Ecto neural progenitor cell (in vitro differentiated cells): ENCODE measurements at places on chromosomes 11 and 22.

DNA sequence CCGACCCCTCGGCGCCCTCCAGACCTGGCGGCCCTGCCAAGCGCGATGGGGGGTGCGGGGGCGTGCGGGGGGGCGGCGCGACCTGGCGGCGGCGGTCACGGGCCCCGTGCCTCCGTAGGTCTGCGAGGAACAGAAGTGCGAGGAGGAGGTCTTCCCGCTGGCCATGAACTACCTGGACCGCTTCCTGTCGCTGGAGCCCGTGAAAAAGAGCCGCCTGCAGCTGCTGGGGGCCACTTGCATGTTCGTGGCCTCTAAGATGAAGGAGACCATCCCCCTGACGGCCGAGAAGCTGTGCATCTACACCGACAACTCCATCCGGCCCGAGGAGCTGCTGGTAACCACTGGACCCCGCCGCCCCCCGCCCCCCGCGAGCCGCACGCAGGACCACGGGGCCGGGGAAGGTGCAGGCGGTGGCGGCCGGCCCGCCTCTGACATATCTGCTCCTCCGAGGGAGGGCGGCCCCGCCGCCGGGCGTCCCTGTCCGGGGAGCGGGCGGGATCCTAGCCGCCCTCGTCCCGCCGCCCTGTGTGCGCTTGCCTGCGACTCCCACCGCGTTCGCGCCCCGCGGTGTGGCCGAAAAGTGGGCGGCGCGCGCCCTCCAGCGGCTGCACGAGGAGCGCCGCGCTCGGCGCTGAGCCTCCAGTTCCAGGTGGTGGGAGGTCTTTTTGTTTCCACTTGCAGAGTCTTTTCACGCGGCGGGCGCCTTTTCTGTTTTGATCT lies 2.1 kb downstream of the CCND1 start:
- DNase-seq, result peak; percentile 89

DNA sequence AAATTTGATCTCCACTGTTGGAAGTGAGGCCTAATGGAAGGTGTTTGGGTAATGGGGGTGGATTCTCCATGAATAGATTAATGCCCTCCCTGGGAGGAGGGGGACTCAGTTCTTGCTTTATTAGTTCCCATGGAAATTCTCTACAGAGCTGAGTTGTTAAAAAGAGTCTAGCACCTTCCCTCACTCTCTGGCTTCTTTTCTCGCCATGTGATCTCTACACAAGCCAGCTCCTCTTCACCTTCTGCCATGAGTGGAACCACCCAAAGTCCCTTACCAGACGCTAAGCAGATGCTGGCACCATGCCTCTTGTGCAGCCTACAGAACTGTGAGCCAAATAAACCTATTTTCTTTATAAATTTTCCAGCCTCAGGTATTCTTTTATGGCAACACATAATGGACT lies 465.8 kb upstream of the ANO5 start:
- no peak for DNase-seq

DNA sequence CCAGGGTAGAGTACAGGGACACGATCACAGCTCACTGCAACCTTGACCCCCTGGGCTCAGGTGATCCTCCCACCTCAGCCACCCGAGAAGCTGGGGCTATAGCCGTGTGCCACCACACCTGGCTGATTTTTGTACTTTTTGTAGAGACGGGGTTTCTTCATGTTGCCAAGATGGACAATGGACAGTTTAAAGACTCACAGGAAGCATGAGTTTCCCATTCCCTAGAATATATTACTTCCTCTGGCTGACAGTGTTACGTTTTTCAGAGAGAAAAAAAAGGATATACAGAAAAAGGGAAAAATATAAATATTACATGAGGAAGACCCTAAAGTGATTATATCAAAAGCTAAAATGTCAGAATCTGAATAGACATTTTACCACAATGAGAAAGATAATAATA lies 72.3 kb downstream of the RSF1 start:
- DNase-seq, result no peak

- no peak for DNase-seq
Measured at GRCh38 chr11:120554766-120555432, 43.4 kb downstream of the GRIK4 start.

- DNase-seq, result no peak
Measured at GRCh38 chr22:40121461-40121860, 56.3 kb upstream of the TNRC6B start.

GRCh38 chr11:62648967-62649364 lies 2.6 kb upstream of the GANAB start:
- DNase-seq, result no peak

- DNase-seq, result no peak
Measured at GRCh38 chr11:80343436-80343835, 902.6 kb upstream of the TENM4 start.

DNA sequence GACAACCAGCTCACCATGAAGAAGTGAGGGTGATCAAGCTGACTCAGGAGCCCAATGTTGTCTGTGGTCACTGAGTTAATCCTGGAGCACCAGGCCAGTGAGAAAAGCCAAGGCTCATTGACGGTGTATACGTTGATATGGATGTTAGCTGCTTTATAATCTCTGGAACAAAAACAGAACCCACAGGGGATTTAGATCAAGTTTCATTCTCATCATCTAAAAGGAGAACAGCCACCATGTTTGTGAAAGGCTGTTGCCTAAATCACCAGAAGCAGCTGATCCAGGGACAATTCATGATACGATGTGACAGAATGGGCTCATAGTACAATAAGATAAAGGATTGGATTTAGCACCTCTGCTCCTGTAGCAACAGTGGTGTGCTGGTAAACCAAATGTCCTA lies 68.5 kb downstream of the GDPD4 start:
- no peak for DNase-seq

- no peak for DNase-seq
Measured at GRCh38 chr11:31997955-31998354, 92.9 kb upstream of the RCN1 start.

- DNase-seq, result peak; percentile 89
Measured at GRCh38 chr22:38824585-38824984, 19.2 kb downstream of the NPTXR start.

- no peak for DNase-seq
Measured at GRCh38 chr11:133693110-133693509, 152.2 kb downstream of the SPATA19 start.

- DNase-seq, result no peak
Measured at GRCh38 chr22:44272401-44272771, 40.4 kb downstream of the SHISAL1 start.

- no peak for DNase-seq
Measured at GRCh38 chr11:66467034-66467659, 442 bp downstream of the PELI3 start.

GRCh38 chr11:44868021-44868420 lies 82.7 kb downstream of the TP53I11 start:
- no peak for DNase-seq

GRCh38 chr11:33716243-33716642 lies 15.6 kb upstream of the C11orf91 start:
- no peak for DNase-seq

GRCh38 chr11:125454047-125454446 lies 42.0 kb downstream of the FEZ1 start:
- peak; percentile 25 for DNase-seq

GRCh38 chr11:31967404-31968130 lies 123.3 kb upstream of the RCN1 start:
- DNase-seq, result no peak

DNA sequence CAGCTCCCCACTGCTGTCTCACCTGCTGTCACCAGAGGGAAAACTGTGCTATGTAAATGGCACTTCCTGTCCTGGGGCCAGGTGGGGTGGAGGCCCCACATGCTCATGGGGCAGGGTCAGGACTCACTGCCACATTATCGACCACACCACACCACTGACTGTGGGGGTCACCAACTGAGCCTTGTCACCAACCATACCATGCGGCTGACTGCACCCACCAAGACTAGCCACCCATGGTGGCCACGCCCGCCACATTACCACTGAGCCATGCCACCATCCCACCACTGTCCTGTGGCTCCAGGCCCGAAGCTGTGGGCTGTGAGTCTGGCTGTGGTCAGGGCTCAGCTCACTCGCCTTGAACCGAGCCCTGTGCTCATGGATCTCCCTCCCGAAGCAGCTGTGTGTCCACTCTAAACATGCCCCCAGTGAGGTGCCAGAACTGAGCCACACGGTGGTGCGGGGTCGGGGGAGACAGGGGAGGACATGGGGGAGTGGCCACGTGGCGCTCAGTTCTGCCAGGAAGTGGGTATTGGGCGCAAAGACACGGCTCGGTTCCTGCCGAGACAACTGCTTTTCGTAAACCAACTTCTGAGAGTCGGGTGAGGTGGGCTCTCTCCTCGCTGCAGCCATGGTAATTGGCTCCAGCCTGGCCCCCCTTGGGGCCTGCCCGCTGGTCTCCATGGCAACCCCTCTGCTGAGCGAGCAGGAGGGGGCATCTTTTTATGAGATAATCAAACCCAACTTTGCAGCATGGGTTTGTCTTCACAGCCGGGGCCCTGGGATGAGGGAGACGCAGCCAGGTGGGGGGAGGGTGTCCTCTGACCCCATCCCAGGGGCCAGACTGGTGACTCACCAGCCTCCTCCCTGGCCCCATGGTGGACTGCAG lies 23.2 kb downstream of the RTN4R start:
- no peak for DNase-seq

DNA sequence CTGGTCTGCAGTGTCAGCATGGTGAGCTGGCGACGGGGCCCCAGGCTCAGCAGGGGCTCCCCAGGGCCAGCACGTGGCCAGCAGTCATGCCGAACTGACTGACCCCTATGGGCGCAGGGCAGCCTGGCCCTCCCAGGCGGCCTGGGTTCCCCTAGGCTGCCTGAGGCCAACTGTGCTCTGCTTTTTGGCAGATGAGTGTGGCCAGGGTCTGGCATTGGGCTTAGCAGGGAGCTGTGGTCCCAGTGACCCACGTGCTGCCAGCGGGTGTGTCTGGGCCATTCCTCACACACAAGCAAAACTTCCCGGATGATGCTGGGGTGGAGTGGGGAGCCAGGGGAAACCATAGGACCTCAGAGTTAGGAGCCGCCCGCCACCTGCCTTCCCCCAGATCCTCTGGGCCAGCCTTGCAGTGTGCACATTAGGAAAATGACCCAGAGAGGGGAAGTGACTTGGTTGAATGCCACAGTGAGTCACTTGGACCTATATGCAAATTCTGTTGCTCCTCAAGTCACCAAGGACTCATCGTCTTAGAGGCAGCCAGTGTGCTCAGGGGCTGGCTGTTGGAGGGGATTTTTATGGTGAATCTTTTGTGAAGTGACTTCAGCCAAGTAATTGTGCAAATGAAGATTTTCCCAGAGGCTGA lies 6.5 kb downstream of the ADORA2A start:
- DNase-seq, result no peak

DNA sequence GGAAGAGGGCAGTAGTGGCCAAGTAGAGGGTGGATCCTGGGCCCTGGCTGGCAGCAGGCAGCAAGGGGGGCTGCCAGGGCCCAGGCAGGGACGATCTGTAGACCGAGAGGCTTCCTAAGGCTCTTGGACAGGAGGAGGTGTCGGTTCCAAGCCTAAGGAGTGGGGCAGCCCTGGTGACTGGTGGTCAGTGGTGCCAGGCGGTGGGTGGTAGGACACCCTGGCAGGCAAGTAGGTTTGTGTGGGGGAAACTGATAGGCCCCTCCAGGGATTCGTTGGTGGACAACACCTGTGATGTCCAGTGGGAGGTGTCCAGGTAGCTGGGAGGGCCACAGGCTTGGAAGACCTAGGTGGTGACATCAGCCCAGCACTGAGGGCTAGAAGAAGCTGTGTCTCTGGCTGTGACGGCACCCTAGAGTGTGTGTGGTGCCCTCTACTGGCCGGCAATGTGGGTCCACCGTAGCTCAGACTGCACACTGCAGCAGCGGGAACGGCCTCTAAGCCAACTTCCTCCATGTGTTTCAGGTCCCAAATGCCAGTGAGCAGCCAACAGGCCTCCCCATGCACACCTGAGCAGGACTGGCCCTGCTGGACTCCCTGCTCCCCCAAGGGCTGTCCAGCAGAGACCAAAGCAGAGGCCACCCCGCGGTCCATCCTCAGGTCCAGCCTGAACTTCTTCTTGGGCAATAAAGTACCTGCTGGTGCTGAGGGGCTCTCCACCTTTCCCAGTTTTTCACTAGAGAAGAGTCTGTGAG lies 9.4 kb upstream of the SAMM50 start:
- DNase-seq, result peak; percentile 77

GRCh38 chr11:73453562-73453961 lies 77.4 kb downstream of the RELT start:
- DNase-seq, result no peak

DNA sequence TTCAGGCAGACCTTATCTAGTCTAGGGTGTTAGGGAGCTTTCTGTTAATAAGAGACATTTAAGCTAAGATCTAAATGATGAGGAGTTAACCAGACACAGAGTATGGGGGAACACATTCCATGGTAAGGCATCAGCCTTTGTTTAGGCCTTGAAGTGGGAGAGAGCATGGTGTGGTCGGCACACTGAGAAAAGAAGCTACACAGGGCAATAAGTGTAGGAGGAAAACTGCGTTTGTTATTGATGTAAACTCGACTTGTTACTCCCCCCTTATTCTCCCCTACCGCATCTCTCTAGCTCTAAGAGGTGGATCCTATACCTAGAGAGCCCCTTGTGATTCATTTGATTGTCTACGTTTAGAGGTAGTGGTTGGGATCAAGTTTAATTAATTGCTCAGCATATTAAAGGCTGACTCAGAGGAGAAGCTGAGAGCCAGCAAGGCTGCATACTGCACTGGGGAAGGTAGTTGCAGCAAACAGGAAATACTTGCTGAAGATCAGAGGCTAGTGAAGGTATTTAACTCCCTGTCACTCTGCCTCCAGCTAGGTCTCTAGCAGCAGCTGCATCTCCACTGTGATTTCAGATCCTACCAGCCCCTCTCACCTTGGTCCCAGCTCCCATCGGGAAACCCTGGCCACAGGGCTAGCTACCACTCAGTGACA lies 86.8 kb upstream of the TEAD1 start:
- no peak for DNase-seq
